Retinal pigment epithelial cell (primary cell): ENCODE measurements at places on chromosomes 6 and 20.

DNA sequence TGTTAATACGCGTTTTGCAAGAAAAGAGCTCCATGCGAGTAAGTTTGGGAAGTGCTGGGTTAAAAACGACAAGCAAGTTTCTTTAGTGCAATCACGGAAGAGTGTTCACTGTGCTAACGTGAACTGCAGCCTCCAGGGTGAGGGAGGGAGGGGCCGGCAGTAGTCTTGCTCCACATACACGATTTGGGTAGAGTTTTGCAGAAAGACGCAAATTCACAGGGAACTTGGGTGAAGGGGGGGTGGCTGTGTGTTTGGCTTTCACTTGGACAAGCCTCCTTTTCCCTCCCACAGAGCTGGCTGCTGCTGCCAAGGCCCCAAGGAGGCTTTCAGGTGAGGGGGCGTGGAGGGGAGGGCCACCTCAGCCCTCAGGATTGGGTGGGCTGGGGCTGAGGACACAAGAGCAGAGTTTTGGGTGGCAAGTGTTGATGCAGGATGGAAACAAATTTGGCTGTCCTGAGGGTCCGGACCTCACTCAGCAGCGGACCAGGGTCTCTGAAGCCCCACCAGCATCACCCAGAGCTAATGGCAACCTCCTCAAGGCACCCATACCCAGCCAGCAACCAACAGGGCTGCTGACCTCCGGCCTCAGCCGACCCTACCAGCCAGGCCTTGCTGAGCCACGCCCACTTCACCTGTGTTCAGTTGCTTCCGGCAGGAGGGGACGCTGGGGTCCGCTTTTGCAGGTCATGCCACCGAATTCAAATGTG lies 204.5 kb downstream of the ERMARD start:
- DNase-seq: no peak

DNA sequence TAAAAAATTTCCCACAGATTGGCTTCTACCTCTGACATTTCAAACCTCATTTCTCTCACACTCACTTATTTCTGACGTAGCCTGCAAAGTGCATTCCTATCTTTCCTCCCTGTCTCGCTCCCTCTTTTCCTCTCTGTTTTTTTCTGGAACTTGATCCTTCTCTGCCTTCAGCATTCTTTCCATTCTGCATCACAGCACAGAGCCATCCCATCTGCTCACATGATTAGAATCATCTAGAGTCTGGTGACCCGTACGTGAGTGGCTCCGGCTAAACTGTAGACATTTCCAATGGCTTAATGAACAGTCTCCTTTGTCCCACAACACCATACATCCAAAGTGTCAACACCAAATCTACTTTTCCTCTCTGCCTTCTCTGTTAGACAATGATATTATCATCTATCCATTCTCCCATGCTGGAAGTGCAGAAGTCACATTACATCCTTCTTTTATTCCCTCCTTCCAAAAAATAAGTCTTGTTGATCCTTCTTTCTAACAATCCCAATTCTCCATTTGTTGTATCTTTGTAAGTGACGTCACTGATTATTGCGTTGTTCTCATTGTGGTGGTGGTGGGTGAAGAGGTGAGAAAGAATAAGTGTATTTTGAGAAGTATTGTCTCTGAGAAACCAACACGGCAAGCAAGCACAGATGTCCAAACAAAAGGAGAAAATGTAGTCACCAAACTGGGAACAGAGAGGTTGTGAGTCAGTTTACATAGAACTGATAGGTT lies 41.6 kb downstream of the OPRM1 start:
- DNase-seq: peak; percentile 29

- DNase-seq: no peak
These were observed 7.5 kb downstream of the APMAP start for GRCh38 chr20:24984961-24985640.

- DNase-seq: no peak
These were observed 142.2 kb downstream of the ARID1B start for GRCh38 chr6:156919370-156919769.

DNA sequence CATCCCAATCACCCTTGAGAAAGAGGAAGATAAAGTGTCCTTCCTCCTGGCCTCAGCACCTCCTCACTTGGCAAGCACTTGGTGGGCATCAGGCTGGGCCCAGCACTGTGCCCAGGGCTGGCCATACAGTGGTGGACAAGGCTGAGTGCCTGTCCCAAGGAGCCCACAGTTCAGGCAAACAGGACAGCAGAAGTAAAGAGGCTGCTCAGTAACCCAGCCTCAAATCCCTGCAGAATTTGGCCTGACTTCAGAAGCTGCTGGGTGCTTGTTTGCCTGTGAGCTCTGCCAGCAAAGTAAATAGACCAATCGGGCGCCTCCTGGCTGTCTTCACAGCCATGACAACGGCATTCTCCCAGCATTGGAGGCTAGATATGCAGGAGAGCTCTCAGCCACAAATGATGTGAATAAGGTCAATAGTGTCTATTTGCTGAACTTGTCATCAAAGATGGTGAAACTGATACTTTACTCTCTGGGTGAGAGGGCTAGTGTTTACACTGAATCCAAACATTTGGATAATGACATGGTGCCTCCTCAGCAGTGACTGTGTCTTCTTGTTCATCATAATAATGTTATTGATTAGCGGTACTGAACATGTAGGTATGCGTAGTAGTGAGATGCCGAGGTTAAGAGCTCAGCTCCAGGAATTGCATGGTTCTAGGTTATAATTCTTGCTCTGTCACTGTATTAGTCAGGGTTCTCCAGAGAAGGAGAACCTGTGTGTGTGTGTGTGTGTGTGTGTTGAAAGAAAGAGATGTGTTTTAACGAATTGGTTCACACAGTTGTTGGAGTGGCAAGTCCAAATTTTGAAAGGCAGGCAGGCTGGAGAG lies 36.9 kb upstream of the FANCE start:
- peak; percentile 67 for DNase-seq

DNA sequence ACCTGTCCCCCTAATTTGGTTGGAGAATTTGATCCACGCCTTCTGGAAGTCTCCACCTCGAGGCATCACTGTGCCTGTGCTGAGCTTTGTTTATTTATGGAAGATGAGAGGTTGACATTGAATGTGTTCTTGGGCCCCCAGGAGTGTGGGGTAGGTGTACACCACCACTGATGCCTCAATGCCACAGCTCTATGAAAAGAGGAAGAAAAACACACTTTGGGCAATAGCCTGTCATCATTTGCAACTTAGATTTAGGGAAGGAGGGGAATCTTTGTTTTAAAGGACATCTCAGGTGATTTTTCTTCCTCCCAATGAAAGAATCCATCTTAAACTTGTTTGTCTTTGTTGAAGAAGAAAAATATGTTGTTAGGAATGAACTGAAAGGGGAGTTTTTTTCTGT lies 42.6 kb downstream of the TBC1D7 start:
- DNase-seq: no peak

- DNase-seq: no peak
These were observed 56.8 kb downstream of the EYA2 start for GRCh38 chr20:46951405-46951804.

GRCh38 chr20:53547664-53548239 lies 45.9 kb downstream of the ZNF217 start:
- peak; percentile 24 for DNase-seq

DNA sequence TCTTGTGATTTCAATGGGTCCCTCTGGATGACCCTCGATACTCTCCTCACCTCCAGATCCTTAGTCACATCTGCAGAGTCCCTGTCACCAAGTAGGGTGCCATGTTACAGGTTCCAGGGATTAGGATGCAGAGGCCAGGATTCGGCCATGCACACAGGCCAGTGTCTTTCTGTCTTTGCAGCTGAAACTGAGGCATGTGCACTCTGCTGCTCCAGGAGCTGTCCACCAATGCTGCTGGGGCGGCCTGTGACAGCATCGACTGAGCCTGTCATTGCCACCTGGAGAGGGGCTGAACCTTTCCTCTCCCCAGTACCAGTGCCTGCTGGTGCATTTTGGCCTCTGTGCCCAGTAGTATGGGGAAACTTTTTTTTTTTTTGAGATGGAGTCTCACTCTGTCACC lies 4.4 kb upstream of the RBM38 start:
- DNase-seq: no peak

DNA sequence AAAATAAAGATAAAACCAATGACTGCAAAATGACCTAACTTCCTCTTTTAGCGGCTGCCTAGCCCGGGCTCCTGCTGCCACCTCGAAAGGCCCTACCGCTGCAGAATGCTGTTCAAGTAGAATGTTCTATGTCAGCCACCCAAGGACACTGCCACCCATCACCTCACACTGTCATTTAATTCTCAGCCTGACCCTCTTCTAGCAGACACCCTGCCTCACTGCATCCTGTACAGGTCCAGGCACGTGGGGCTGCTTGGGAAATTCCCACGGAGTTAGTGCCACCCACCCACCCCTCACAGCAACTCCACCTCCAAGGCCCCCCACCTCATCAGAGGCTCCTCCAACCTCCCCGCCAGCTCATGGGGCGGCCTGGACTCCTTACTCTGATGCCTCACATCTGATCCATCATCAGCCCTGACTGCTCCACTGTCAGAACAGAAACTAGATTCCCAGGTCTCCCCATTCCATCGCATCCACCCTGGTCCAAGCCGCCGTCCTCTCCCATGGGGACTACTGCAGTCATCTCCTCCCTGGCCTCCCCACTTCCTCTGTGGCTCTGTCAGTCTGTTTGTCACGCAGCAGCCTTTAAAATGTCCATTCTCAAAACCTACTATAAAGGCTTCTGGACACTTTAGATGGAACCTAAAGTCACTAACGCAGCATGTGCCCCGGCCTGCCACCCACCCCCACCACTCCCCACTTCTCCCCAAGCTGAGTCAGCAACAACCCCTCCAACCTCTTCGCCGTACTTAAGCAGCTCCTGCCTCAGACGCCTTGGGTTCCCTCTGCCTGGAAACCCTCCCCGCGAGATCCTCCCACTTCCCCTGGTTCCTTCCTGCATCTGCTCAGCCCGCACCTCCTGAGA lies 17.0 kb downstream of the NFATC2 start:
- DNase-seq: no peak

DNA sequence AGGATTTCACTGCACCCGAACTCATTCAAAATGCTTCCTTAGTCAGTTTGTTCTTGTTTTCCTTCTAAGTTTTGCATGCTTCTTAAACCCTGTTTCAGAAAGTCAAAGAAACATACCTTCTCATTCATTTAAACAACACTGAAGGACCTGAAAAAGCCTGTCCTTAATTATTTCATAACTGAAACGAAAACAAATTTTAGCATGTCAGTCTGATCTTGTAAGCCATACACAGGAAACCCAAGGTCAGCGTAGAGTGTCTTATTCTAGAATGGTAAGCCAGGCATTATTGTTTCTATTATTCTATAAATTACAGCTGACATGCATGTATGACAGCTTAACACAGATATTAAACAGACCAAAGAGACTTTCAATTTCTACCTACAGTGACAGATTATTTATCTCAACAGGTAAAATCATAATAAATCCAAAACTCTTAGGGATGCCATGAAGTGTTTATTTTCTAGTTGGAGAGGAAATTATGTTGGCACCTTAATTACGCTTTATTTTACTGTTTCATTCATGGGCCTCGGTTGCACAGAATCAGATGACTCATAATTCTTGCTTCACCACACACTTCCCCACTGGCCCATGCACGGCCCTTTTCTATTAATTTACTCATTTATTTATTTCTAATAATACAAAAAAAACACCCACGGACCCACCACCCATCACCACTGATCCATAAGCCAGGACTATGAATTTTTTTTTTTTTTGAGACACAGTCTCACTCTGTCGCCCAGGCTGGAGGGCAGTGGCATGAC lies 39.3 kb upstream of the DUSP22 start:
- DNase-seq: no peak

GRCh38 chr6:21523652-21524051 lies 69.9 kb upstream of the SOX4 start:
- no peak for DNase-seq

DNA sequence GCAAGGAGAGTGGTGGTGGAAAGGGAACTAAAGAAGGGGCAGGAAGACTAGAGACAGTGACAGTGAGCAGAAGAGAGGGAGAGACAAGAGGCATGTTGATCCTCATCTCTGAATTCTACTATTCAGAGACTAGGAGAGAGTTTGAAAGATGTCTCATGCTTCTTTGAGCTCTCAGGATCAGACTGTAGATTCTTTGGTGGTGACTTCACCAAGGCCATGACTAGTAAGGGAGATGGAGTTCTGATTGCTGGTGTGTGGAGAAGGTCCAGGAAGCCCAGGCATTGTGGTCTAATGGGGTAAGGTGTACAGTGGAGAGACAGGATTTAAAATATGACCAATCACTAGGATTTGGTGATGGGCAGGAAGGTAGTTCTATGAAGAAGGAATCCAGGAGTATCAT lies 713 bp downstream of the WFDC9 start:
- no peak for DNase-seq

DNA sequence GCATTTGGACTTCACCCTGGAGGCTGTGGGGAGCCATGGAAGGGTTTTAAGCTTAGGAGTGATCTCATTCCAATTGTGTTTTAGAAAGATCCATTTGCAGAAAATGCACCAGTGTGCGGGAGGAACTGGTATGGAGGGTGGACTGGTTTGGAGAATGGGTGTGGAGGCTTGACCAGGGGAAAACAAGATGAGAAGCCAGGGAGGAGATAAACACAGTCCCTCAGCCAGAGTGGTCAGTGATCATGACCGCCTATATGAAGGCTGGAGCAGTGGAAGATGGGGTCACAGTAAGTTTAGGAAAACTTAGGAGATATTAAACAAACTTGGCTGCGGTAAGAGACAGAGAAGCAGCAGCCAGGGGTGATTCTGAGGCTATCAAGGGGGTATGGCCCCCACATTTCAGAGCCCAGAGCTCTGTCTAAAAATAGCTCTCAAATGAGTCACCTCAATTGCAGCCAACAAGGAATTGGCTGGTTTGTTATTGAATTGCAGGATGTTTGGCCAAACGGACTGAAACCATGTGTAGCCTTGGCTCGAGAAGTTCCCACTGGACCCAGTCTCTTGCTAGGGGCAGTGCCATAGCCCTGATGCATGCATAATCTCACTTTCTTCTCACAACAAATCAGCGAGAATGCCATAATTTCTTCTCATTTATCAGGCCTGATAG lies 159.9 kb upstream of the TOP1 start:
- DNase-seq: peak; percentile 24

DNA sequence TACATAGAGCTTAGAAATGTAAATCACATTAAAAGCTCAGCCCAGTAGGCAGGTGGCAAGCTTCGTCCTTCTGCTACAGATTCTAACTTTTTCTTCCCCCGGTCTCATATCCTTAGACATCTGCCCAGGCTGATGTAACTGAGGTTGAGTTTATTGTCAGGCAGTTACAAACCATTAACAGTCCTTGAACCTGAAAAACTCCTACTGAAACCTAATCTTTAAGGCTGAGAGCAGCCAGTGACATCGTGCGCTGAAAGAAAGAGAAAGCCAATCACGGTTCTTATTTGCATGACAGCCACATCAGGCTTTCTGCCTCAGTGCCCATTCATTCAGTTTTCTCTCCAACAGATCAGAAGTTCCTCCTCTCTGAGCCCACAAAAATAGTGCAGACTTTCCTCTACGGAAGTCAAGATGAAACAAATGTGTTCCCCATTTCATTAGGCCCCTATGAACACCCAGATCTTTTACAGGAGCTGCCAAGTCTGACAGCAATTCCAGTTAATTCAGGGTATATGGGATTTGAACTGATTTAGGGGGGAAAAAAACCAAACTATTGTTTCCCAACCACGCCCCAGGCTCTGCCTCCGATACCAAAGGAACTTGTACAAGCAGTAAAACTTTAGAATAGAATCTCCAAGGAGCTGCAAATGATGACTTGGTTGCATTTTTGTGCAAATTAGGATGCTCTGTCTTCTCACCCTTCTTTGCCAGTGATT lies at the start of gene NHSL1:
TSS of gene NHSL1 (minus strand) at position 192 of the 716 bp plus-strand sequence. CDS start 204 bp downstream, outside the sequence.
- no peak for DNase-seq

GRCh38 chr6:26205625-26206574 lies 118.7 kb downstream of the HFE start:
- no peak for DNase-seq
